ENCODE measurements at places on chromosomes 3 and 15. TPM values are rescaled to one million over a fixed set of nuclear protein-coding genes. Genes with fewer than 3 reads are reported as not detected.

ANKUB1 gene
- total RNA-seq, result not detected

FRMD4B gene
- total RNA-seq, result 8.2 TPM

DNA sequence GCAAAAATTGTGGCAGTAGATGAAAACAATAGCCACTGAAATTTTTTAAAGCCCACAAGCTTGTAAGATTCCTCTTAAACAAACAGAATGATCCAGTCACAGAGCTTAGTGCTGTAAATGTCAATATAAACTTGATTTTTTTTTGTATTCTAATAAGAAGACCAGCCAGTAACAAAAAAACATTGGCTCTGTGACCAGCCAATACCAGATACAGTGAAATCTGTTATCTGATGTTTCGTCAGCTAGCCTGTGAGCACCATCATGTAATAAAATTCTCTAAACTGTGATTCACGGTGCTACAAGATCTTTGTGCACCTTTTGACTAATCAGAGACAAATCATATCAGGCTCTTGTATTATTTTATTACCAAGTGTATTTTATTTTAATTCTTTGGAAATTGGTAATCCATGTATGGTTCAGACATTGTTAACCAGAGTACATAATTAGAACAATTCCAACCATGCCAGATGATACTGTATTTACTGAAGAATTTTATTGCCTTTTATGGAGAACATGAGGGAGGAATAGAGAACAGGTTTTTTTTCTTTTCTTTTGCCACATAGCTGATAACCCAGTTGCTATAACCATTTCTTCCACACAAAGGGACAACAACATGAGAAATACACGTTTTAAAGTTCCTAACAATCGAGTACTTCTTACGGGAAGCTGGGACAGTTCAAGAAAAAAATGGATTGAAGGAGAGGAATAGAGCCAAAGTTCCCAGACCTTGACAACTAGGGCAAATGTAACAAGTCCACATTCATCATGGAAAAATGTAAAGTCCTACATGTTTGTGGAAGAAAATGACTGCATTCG lies 71.9 kb downstream of the FILIP1L start:
- H3K27ac ChIP-seq, result no peak overlapping the region
- H3K4me1 ChIP-seq, result peaks cover 2% of the 10 kb centered on the region
- no peak overlapping the region for H3K4me3 ChIP-seq
- no peaks in the 10 kb centered on the region for H3K36me3 ChIP-seq

- peaks cover 33% of the 10 kb centered on the region for H3K4me1 ChIP-seq
- H3K36me3 ChIP-seq, result peaks cover 3% of the 10 kb centered on the region
- no peak overlapping the region for H3K4me3 ChIP-seq
- no peak for DNase-seq
Observed at GRCh38 chr15:85473455-85473854, 93.1 kb downstream of the AKAP13 start.

DNA sequence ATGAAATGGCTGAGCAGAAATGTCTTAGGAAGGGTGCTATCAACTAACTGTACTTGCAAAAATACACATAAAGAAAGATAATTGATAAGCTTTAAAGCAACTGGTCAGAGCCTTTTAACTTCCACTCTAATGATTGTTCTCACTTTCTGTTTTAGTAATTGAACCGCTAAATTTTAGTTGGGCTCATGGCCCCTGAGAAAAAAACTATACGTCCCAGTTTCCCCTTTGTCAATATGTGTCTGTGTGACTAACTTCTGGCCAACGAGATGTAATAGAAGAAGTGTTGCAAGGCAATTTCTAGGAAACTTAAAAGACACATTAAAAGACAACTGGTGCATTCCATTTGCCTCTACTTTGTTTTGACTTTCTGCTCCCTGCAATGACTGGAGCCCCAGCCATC lies 223.9 kb downstream of the NR1D2 start:
- H3K27me3 ChIP-seq, result peaks cover 3% of the 10 kb centered on the region
- H3K4me3 ChIP-seq, result no peak overlapping the region
- H3K36me3 ChIP-seq, result no peaks in the 10 kb centered on the region
- H3K4me1 ChIP-seq, result no peaks in the 10 kb centered on the region
- no peak overlapping the region for H3K27ac ChIP-seq
- no peak for DNase-seq

- no peak overlapping the region for H3K4me3 ChIP-seq
- H3K36me3 ChIP-seq, result no peaks in the 10 kb centered on the region
- no peak overlapping the region for H3K27ac ChIP-seq
- no peaks in the 10 kb centered on the region for H3K4me1 ChIP-seq
- no peak for DNase-seq
Observed at GRCh38 chr15:61091289-61091616, 137.8 kb downstream of the RORA start.

DNA sequence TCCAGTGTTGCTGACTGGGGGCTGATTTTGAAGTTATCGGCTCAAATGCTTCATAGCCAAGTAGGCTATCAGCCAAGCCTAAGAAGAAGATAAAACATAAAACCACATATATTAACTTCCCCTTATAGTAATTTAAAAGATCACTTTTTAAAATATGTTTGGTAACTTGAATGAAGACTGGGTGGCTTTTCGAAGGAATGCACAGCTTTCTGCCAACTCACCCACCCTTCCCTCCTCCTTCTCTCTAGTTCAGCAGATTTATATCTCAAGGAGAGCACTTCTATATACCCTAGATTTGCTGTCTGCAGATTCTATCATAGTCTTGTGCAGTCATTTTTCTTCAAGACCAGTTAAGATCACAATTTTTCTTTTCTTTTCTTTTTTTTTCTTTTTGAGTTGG lies 189.4 kb upstream of the CHRM5 start:
- no peaks in the 10 kb centered on the region for H3K36me3 ChIP-seq
- H3K27me3 ChIP-seq, result peaks cover 3% of the 10 kb centered on the region
- no peak for DNase-seq

DNA sequence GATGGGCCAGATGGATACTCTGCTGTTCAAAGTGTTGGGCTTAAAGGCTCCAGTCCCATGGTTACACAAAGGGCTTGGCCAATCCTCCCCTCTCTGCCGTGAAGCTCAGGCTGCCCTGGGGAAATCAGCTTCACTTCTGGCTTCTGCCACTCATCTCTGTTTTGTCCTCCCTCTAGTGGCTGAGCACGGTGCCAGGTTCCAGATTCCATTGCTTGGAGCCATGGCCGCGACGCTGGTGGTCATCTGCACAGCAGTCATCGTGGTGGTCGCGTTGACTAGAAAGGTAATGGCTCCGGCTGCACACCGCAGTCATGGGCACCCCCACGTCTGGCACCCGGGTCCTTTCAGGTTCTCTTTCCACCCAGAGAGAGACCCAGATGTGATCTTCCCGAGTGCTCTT lies 5.6 kb downstream of the TIGIT start:
- no peak overlapping the region for H3K4me3 ChIP-seq
- no peaks in the 10 kb centered on the region for H3K36me3 ChIP-seq
- H3K27me3 ChIP-seq, result peaks cover 1% of the 10 kb centered on the region
- peaks cover 4% of the 10 kb centered on the region for H3K4me1 ChIP-seq

DNA sequence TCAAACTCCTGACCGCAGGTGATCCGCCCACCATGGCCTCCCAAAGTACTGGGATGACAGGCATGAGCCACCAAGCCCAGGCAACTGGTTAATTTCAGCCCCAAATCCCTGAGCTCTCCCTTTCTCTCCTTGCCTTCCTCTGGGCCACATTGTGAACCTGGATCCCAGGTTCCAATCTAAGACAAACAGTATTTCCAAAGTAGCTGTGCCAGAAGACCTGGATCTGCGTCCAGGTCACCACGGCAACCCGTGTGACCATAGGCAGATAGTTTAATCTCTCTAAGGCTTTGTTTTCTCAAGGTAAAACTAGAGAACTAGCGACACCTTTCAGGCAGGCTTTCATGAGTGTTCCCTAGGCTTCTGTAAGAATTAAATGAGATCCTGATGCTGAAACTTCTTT lies 5.9 kb upstream of the RBPMS2 start:
- H3K4me1 ChIP-seq, result peaks cover 16% of the 10 kb centered on the region
- no peak overlapping the region for H3K4me3 ChIP-seq
- peaks cover 43% of the 10 kb centered on the region for H3K27me3 ChIP-seq
- H3K27ac ChIP-seq, result no peak overlapping the region

DNA sequence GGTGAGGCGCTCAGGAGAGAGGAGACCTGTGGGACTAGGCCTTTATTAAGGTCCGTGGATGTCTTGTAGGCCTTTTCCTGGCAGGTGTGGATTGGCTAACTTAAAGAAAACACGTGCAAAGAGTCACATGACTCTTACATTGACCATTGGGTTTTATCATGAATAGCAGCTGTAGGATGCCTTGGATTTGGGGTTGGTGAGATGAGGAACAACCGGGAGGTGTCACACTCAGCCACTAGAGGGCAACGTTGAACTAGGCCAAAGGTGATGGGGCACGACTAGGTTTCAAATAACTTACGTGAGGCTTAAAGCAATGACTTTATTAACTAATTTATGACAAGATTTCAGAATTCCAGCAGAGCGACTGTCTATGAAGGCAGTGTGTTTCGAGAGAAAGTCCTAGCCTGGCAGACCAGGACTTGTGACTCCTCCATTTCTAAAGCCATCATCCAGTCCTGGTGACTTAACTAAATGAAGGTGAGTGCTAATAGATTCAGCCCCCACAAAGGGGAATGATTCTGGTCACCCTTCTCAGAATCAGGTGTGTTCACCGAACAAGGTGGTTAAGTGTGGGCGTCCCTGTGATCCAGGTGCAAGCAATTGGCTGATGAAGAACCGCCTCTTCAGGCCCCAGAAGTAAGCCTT lies 345.6 kb downstream of the MCTP2 start:
- no peaks in the 10 kb centered on the region for H3K4me1 ChIP-seq
- no peak overlapping the region for H3K27ac ChIP-seq
- DNase-seq, result peak; percentile 58
- H3K36me3 ChIP-seq, result no peaks in the 10 kb centered on the region
- peaks cover 42% of the 10 kb centered on the region for H3K27me3 ChIP-seq

DNA sequence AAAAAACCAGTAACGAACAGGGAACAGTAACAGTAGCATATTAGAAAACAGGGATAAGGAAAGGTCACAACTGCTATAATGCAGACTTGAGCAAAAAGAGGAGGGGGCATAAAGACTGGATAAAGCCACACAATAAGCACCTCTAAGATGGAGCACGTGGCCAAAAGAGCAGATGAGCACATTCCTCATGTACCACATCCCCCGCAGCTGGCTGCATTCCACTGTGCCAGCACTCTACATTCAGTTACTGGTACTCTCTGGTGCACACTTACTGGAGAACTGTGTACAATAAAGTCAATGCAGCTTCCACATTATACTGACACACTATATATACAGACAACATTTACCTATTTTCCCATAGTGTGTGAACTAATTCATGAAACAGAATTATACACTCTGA lies 64.7 kb downstream of the UBE3A start:
- peaks cover 1% of the 10 kb centered on the region for H3K4me1 ChIP-seq
- H3K36me3 ChIP-seq, result peaks cover 83% of the 10 kb centered on the region
- H3K27me3 ChIP-seq, result no peaks in the 10 kb centered on the region
- no peak for DNase-seq
- no peak overlapping the region for H3K27ac ChIP-seq
- no peak overlapping the region for H3K4me3 ChIP-seq

GRCh38 chr15:40340038-40340739 lies 550 bp downstream of the CCDC9B start:
- H3K36me3 ChIP-seq, result no peaks in the 10 kb centered on the region
- H3K4me3 ChIP-seq, result no peak overlapping the region
- DNase-seq, result no peak
- no peaks in the 10 kb centered on the region for H3K27me3 ChIP-seq
- H3K4me1 ChIP-seq, result peaks cover 10% of the 10 kb centered on the region

DNA sequence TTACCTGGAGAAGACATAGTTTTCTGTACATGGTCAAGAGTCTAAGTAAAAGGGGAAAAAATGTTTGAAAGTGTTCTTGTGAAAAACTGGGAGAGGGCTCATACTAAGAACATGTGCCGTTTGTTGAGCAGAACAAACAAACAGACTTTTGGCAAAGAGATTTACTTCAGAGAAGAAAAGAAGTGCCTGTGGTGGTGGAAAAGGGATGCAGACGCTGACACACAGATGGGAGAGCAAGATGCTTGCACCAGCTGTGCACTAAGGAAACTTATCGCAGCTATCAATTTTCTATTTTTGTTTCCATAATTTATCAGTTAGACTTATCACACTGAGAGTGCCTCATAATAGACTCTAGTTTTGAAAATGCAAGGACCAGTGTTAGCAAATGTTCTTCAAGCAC lies 259.6 kb upstream of the PDZRN3 start:
- no peak overlapping the region for H3K4me3 ChIP-seq
- no peak for DNase-seq
- no peaks in the 10 kb centered on the region for H3K4me1 ChIP-seq
- no peaks in the 10 kb centered on the region for H3K27me3 ChIP-seq
- H3K27ac ChIP-seq, result no peak overlapping the region

GRCh38 chr3:157170861-157171260 lies 10.9 kb upstream of the CCNL1 start:
- H3K27me3 ChIP-seq, result no peaks in the 10 kb centered on the region
- peak overlapping the region; percentile 21 for H3K27ac ChIP-seq
- DNase-seq, result no peak

- H3K27me3 ChIP-seq, result no peaks in the 10 kb centered on the region
- no peaks in the 10 kb centered on the region for H3K36me3 ChIP-seq
- no peak overlapping the region for H3K4me3 ChIP-seq
- DNase-seq, result no peak
- no peak overlapping the region for H3K27ac ChIP-seq
Observed at GRCh38 chr3:186451371-186451770, 89.3 kb upstream of the DGKG start.

DNA sequence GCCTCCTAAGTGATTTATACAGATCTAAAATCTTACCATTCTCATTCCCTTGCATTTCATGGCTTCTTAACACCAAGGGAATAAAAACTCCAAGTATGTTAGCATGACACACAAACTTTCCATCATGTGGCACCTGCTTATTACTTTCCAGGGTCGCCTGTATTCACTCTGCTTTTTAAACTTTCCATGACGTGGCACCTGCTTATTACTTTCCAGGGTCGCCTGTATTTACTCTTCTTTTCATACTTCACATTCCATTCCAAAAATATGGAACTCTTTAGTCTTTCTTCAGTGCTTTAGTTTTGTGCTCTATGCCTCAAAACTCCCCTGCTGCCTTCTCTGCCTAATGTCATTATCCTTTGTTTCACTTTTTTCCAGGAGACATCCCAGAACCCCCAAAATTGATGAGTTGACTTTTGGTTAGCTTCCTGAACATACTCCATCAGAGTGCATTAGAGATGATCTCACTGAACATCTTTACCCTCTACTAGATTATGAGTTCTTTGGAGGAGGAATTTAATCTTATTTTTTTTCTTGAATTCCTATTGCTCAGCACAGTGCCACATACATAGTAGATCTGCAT lies 47.0 kb downstream of the CALML4 start:
- no peak for DNase-seq
- H3K27me3 ChIP-seq, result no peaks in the 10 kb centered on the region
- H3K4me3 ChIP-seq, result no peak overlapping the region
- H3K27ac ChIP-seq, result no peak overlapping the region
- H3K36me3 ChIP-seq, result peaks cover 46% of the 10 kb centered on the region
- no peaks in the 10 kb centered on the region for H3K4me1 ChIP-seq
